Dorsolateral prefrontal cortex (tissue), 122 donors: ENCODE measurements at places on chromosomes 16 and 17.

DNA sequence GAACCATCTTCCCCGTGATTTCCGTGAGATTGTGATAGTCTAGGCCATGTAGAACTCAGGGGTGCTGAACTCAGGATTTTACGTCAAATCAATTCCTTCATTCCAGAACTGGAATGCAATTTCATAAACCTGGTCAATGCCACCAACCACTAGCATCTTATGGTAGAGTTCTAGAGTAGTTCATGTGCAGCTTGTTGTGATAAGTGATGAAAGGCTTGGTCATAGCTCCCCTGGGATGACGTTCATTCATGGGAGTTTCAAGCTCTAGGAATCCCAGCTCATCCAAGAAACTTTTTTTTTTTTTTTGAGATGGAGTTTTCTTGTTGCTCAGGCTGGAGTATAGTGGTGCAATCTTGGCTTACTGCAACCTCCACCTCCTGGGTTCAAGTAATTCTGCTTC is 3.7 kb upstream of the DPEP2 start:
- no peak for DNase-seq

DNA sequence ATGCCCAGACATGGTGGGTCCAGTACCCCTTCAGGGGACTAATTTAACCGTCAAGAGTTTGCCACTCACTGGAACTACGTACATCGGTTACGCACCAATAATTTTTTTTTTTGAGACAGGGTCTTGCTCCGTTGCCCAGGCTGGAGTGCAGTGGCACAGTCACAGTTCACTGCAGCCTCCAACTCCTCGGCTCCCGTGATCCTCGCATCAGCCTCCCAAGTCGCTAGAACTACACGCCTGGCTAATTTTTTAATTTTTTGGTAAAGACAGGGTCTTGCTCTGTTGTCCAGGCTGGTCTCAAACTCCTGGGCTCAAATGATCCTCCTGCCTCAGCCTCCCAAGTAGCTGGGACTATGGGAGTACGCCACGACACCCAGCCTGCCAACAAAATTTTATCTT is 15.6 kb downstream of the RPH3AL start:
- no peak for DNase-seq

GRCh38 chr17:76772842-76773525 is 35.1 kb downstream of the MFSD11 start:
- DNase-seq: no peak

GRCh38 chr17:45289301-45290268 is 27.2 kb downstream of the MAP3K14 start:
- no peak for DNase-seq

- no peak for DNase-seq
These were observed 40.4 kb downstream of the MYO1D start for GRCh38 chr17:32836527-32836926.

DNA sequence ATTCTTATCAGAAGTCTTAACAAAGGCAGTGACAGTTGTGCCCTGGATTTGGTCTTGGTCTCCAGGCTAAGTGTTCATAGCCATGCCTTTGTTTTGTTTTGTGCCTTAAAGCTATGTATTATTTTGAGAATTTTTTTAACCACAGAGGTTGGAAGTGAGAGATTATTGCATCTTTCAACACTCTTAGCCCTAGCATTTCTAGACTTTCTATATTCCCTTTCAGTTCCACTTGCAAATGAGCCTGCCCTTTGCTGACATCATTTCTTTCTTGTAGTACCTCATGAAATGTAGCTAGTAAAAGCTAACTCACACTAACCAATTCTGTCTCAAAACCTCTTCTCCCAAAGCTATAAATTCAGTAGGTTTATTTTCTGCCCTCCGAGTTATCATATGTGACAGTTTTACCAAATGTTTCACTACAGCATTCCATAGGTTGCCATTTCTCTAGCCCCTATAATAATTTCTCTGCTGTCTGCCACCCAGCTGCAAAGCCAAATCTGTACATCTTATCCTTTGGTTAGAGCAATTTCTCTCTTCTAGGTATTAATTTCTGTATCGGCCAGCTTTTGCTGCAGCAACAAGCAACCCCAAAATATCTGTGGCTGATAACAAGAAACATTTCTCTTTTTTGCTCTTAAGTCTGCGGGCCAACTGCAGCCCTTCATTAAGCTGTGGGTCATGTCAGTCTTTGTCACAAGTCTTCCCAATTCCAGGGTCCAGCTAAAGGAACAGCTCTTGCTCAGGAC is 14.2 kb upstream of the CCL1 start:
- no peak for DNase-seq
